ENCODE measurements at places on chromosomes 3 and 15.
A peak's percentile ranks its signal among the peaks of the same experiment; 100 is the strongest.

DNA sequence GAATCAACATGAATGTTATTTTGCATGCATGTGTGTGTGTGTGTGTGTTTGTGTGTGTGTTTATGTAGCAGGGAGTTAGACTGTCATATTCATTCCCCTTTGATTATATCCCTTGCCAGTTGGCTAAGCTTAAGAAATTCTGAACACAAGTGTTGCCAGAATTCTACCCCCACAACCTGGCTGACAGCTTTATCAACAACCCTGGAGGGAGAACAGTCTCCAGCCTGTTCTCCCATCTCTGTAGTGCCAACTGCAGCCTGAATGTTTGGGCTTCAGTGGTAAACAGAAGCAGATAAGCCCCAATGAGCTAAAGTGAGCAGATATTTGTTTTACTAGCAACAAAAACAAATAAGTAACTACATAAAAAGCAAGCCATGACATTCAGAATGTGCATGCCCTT is 162.6 kb upstream of the ABI3BP start:
- DNase-seq, result no peak

DNA sequence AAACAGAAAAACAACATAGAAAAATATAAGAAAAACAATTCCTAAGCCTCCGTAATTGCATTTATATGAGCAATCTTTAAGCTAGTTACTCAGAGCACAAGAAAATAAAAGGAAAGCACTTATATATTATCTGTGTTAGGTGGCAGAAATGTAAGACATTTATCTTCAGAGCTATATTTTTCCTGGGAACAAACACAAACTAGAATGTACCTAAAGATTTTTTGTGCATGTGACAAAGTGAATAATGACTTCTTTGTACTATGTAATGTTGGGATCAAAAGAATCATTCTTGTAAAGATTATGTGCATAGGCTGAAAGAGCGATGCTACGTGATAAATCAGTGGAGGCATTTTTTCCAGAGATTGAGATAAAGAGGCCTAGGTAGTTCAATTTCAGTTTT is 111.3 kb upstream of the GMNC start:
- DNase-seq, result no peak

- no peak for DNase-seq
Observed at GRCh38 chr3:101603184-101603583, 29.2 kb downstream of the PCNP start.

- DNase-seq, result no peak
Observed at GRCh38 chr3:75631541-75631940, 32.6 kb upstream of the FRG2C start.

DNA sequence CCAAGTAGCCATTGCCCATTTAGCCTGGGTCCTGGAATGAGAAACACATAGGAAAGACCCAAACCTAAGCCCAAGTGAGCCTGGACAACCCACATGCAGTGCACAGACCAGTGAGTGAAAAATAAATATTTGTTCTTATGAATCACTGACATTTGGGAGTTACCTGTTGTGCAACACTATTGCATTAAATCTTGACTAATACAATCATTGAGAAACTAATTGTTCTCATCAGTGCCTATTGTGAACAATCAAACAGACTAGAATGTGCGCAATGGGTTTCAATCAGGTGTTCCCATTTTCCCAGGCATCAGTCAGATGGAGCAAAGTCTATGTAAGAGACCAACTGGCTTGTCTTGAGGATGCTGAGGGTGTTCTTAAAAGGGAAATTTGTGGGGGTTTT is 54.7 kb upstream of the CNOT10 start:
- DNase-seq, result no peak

DNA sequence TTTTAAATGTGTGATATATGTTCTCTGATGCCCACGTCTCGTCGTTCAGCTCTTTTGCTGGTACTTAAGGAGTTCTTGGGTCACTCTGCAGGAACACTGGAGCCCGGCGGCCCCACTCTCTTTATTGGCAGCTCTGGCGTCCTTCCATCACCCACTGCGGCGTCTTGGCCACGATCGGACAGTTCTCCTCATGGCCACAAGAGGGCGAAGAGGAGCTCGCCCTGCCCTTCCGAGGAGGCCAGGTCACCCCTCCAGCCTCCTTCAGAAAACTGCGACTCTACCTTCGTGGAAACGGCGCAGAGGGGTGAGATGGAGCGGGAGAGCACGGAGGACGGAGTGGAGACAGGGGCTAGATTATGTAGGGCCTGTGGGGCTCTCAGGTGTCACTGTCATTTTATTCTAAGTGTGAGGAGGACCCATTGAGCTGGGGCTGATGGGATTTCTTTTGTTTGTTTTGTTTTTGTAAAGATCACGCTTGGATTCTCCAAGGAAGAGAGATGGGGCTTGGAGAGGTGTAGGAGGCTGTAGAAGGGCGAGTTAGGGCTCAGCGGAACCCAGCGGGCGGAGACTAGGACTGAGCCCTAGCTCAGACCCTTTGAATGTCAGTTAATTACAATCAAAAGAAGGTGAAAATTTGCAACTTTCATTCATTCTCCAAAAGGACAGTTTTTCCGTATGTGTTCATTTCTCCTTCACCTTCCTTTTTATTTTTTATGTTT is 28.0 kb upstream of the GABRA5 start:
- DNase-seq, result peak; percentile 6

DNA sequence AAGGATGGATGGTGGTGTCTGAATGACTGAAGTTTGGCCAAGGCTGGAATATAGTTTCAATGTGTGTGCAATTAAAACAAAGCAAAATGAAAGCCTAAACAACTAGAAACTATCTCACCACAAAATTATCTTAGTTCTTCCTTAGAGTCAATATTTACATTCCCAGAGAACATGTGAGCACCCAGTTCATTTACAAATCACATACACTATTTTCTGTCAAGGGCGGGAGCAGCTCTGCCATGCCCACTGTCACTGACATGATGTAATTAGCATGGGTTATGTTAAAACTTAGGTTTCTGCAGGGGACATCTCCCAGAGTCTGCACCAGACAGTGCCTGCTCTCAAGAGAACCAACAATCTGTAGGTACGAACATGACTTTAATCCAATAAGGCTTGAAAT is 65.0 kb downstream of the PDZRN3 start:
- no peak for DNase-seq

DNA sequence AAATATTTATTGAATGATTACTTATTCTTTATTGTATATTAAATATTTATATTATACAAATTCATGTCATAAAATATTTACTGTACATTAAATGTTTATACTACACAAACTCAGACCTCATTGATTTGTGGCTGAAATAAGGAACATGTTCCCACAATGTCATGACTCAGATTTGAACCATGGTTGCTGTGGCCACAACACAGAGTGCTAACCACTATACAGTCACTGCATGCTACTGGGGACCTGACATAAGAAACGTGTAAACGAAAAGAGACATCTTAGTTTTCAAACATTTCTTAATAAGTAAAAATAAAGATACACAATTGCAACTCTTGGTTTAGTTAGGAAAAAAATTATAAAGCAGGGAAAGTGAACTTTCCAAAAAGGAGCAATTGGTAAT is 99.1 kb upstream of the AGTR1 start:
- no peak for DNase-seq

GRCh38 chr3:58837141-58837843 is 170.7 kb upstream of the FAM3D start:
- DNase-seq, result no peak

- DNase-seq, result no peak
Observed at GRCh38 chr3:179056326-179056725, 15.3 kb downstream of the ZMAT3 start.

DNA sequence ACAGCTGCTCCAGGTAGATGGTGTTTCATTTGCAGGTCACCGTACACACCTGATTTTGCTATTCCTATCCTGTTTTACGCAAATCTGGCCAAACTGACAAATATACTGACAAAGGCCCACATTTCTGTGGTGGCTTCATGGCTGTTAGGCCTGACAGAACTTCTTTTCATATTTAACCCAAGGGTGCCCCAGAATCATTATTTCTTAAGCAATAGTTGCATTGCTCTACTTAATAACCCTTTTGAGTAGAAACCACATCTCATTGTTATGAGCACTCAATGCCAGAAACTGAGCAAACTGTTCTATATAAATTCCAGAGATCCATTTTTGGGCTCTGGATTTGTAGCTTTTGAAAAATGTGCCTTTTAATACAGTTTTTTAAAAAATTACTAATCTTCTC is 19.4 kb downstream of the ASTE1 start:
- DNase-seq, result no peak

- DNase-seq, result peak; percentile 82
Observed at GRCh38 chr3:15205934-15206661, at the start of gene CAPN7. CAPN7 (plus strand) TSS chr3:15206246; CDS start chr3:15206496, 250 bp downstream.

DNA sequence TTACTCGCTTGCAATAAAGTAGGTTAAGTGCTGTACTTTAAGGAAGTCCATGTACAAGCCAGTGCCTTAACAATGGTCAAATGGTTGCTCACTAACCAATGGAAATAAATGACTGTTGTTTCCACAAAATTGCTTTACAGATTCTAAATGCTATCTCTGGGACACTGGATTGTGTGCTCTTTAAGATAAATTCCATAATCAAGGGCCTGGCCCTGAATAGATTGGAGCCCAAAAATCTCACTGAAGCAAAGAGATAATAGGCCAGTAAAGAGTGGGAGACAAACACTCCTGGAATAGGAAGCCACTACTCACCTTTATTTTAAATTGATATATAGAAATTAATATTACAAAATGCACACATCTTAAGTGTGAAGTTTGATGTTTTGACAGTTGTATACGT is 62.4 kb upstream of the GOLGA6B start:
- no peak for DNase-seq

- no peak for DNase-seq
Observed at GRCh38 chr3:72748659-72749058, 99.6 kb downstream of the SHQ1 start.

DNA sequence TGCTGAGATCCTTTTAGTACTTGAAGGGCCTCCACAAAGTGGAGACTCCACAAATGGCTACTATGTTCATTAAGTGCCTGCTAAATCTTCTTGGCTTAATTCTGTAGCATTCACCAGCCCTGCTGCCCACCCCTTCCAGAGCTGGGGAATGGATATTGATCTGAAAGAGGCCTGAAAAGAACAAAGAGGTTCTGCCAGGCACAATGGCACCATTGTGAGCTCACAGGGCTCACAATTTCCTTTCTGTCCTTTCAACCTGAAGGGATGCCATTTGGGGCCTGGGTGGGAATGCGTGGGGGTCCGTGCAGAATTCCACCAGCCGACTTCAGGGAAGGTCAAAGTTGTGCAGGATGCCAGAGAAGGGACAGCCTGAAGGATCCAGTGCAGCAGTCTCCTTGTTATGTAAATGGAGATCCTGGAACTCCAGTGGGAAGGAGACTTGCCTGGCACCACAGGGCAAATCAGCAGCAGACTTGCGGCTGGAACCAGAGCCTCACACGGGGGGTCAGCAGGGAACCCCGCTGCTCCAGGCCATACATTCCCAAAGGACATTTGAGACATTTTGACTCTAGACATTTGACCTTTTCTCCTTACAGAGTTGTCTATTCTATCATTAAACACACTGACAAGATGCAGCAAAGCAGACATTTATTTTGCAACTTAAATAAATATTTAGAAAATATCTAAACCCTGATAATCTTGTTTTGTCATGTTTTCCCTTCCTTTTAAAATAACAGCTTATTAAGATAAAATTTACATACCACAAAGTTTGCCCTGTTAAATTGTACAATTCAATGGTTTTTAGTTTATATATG is 21.5 kb upstream of the MORF4L1 start:
- no peak for DNase-seq

DNA sequence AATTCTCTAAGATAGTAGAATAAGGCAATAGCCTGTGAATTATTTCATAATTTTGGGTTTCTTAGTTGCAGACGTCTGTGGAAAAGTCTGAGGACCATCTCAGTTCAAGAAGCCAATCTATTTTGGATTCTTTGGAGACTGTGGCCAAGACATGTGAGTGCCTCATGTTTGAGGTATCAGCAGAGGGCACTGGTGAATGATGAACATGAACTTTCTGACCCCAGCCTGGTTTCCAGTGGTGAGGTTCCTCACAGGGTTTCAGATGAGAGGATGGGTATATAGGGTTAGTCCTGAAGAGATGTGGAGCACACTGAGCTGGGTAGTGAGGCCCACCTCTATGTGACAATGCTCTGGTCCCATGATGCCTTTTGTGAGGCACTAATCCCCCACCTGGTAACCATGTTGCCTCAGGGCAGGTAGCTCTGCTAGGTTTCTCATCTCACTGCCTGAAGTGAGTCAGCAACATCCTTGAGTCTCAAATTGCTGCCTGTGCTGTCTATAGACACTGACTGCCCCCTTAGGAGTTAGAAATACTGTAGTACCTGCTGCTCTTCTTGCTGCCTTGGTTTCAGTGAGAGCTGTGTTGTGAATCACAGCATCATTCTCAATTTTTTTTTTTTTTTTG is 32.3 kb downstream of the C3orf62 start:
- DNase-seq, result no peak

- no peak for DNase-seq
Observed at GRCh38 chr3:23926736-23927135, 9.8 kb downstream of the RPL15 start.

Measured in GM19239 (cell line).